Stimulated activated CD8-positive, alpha-beta memory T cell treated with anti-CD3 and anti-CD28 coated beads, Interleukin-7, amount 100 ng/mL, for 1 hour (primary cell): ENCODE measurements at places on chromosomes 3 and 15.

DNA sequence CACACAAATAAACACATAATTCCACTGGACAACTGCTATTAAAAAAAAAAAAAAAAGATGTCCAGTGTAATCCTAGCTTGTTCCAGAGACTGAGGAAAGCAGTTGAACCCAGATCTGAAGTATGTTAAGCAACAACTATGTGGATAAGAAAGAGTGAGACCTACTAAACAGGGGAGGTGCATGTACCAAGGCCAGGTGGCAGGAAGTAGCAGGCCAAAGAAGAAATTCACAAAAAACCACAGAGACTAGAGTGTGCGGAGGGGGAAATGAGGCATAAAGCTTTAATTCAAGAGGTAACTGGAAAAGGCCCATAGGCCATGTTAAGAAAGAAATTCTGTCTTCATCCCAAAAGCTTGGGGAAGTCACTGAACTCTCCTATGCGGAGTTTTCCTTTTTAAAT is 490.0 kb downstream of the NAALADL2 start:
- DNase-seq, result no peak

GRCh38 chr3:140768941-140769340 is 91.1 kb downstream of the TRIM42 start:
- no peak for DNase-seq

DNA sequence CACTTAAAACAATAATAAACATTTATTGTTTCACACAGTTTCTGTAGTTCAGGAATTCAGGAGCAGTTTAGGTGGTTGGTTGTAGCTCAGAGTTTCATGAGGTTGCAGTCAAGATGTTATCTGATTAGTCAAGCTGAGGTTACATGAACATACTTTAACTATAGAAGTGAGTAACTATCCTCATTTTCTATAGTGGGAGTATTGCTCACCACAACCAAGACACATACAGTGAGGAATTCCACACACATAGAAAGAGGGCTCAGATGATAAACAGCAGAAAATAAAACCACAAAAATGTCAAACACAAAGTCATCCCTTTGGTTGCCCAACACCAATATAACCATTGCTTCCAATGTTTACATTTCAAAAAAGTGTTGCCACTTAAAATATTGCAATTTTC is 13.6 kb downstream of the SCN11A start:
- no peak for DNase-seq

DNA sequence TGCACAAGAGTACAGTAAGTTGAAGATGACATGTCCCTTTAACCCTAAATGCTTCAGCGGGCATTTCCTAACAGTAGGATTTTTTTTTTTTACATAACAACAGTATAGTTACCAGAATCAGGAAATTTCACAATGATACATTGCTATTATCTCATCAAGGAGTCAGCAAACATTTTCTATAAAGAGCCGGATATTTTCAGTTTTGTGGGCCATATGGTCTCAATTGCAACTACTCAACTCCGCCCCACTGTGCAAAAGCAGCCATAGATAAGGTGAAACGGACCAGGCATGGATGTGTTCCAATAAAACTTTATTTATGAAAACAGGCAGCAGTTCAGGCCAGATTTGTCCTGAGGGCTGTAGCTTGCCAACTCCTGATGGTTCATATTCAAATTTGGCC is 130.6 kb downstream of the SMAD6 start:
- no peak for DNase-seq

GRCh38 chr3:52678265-52679198 is 7.2 kb downstream of the PBRM1 start:
- no peak for DNase-seq

- DNase-seq, result no peak
These were observed 9.6 kb upstream of the CD276 start for GRCh38 chr15:73674587-73674986.

- DNase-seq, result no peak
These were observed 49.5 kb downstream of the MYLK start for GRCh38 chr3:123834631-123835030.

DNA sequence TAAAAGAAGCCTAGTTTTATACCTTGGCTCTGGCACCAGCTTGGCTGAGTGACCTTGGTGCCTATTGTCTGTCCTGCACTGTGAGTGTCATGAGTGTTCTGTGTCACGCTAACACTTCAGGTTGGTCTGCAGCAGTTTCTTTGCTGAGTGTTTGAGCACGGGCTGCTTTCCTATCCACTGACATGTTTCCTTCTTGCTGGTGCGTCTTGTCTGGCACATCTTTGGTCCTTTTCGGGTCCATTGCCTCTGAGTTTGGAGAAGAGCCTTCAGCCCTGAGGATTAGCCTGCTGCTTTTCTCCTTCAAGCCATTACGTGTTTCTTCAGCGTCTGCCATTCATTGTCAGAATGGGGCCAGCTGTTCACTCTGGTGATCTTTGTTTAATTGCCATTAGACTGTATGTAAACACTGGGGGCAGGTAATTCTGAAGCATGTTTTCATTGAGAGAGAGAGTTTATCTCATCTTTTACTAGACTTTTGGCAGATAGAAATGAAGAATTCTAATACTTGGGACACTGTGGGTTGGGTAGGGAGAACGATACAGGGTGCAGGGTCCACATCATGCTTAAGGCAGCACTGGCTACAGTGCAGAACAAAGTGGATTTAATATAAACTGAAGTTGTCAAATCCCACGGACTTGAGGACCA is 55.5 kb downstream of the LRRC28 start:
- DNase-seq, result no peak

- no peak for DNase-seq
These were observed 703.7 kb downstream of the CADM2 start for GRCh38 chr3:85662462-85662861.

DNA sequence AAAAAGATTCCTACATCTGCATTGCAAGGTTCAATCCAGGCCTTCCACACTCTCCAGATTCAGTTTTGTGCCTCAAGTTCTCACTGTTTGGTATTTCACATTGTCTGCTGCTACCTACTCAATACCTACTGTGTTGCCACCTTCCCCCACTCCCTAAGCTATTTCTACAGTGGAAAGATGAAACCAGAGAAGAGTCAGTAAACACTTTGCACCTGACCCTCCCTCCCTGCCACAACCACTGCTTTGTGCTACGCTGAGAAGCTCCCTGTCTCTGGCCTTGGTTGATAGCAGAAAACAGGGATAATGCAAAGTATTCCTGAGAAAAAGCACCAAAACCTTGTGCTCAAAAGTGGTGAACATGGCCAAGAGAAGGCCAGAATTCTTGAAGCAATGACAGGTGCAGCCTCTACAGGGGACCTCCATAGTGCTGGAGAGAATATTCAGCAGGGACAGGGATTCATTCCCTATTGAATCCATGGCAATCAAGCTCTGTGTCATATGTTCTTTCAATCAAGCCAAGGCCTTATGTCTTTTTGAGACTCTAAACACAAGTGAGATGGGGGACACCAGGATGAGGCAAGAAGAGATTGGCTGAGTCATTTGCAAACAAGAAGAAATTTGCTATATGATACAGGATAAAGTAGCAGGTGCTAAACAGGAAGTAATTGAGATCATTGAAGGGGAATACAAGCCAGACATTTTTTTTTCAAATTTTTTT is 83.5 kb upstream of the LIPC start:
- DNase-seq, result no peak

GRCh38 chr3:147413686-147414389 is 4.7 kb downstream of the ZIC1 start:
- DNase-seq, result no peak

GRCh38 chr3:39052583-39052982 is 767 bp downstream of the WDR48 start:
- no peak for DNase-seq

GRCh38 chr15:81633889-81634288 is 259.9 kb upstream of the TMC3 start:
- no peak for DNase-seq

- DNase-seq, result no peak
These were observed 51.3 kb downstream of the GPD1L start for GRCh38 chr3:32157600-32158264.
